Activated T-helper 1 cell treated with Interleukin-2 at 50 U/mL for 16 hours (primary cell): ENCODE measurements at places on chromosomes 13 and 19.

DNA sequence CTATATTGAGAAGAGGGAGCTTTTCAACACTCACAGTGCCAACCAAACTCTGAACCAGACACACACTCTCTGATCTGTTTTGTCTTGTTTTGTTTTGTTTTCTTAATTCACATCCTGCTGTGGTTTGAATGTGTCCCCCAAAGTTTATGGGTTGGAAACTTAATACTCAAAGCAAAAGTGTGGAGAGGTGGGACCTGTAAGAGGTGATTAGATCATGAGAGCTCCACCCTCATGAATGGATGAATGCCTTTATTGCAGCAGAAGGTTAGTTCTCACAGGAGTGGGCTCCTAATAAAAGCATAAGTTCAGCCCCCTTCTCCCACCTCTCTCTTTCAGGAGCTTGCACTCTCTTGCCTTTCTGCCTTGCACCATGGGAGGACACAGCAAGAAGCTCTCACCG is 957.1 kb downstream of the PCDH9 start:
- no peak for DNase-seq

DNA sequence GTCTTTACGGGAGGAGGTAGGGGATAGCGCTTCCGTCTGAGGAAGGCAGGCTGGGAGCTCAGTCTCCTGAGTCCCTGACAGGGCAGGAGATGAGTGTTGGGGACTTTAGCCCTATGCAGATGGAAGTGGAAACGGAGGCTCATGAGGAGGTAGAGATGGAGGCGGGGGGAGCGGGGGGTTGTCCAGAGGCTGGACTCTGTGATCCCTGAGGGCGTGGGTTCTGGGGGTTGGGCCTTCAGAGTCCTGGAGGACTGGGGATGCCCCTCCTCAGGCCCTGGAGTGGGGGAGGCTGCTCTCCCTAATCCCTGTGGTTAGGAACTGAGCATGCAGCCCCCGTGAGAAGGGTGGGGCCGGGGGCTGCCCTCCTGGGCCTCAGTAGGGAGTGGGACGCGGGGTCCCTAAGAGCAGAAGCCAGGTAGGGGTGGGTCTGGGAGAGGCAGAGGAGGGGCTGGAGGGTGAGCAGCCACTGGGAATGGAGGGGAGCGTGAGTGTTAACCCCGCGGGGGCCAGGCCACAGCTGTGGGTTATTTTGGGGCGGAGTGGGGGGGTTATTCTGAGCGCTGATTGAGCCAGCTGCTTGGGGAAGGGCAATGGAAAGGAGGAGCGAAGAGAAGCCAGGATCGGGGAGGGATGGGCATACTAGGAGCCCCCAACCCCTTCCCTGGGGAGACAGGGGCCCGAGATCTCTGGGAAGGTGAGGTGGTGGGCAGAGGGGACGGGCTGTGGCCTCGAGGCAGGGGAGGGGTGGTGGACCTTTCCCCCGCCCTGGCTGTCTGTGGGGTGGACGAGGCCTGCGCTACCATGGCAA is 2.8 kb downstream of the GRIN2D start:
- no peak for DNase-seq

DNA sequence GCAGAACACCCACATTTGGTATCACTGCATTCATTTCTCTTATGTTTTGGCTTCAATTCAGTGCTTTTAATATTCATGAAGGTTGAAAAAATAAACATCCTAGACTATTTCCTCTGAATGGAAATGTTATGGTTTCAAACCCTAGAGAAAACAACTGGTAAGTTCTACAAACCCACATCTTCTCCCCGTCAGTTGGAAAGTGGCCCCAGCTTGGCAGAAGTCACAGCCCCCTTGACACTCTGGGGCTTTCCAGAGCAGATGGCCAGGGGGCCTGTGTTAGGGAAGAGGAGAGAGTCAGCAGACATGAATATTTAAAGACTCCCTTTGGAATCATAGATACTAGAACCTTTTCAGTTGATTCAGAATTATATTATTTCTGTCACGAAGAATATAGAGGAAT is 123.9 kb downstream of the SHISA2 start:
- DNase-seq = no peak

GRCh38 chr19:4136680-4137088 is 12.8 kb upstream of the MAP2K2 start:
- no peak for DNase-seq

- peak; percentile 80 for DNase-seq
These were observed 16.9 kb downstream of the FAM187B start for GRCh38 chr19:35211545-35212230.

DNA sequence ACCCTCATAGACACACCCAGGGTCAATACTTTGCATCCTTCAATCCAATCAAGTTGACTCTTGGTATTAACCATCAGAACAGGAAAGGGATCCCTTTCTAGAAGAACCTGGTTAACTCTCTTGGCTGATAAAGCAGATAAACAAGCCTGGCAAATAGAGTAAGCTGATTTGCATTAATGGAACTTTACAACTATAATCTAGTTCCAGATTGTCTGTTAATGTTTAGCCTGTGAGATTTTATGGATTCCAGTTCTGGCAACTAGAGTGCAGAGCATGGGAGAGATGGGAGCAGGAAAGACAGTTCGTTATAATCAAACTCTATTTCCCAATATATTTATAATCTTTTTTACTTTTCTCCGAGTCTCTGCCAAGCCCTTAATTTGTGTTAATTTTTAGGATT is 272.6 kb upstream of the KLHL1 start:
- no peak for DNase-seq

GRCh38 chr13:24282256-24282655 is 27.1 kb upstream of the C1QTNF9 start:
- no peak for DNase-seq
